ENCODE measurements at places on chromosomes 3 and 15. TPM values are rescaled to one million over a fixed set of nuclear protein-coding genes. Genes with fewer than 3 reads are reported as not detected.

- no peak for DNase-seq
- H3K27me3 ChIP-seq = no peaks in the 10 kb centered on the region
- no peaks in the 10 kb centered on the region for H3K4me1 ChIP-seq
- no peak overlapping the region for H3K27ac ChIP-seq
- H3K4me3 ChIP-seq = no peak overlapping the region
Observed at GRCh38 chr3:41141433-41142167, 57.7 kb upstream of the CTNNB1 start.

DNA sequence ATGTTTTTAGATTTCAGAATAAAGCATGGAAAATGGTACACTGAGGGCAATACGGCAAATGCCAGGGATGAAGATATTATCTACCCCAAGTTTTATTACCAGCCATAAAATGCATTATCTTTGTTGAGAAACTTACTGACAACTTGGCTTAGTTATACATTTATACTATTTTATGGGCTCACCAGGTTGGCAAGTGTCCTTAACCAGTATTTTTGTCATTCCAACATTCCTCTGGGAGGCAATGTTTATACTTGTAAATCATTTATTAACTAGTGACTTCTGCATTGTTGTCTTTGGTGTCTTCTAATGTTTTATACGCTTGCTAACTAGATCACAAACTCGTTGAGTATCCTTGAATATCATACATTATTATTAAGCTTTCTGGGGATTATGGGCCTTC lies 18.0 kb upstream of the ADGRG7 start:
- no peaks in the 10 kb centered on the region for H3K27me3 ChIP-seq
- H3K4me3 ChIP-seq = no peak overlapping the region
- H3K27ac ChIP-seq = no peak overlapping the region
- H3K4me1 ChIP-seq = no peaks in the 10 kb centered on the region
- H3K36me3 ChIP-seq = no peaks in the 10 kb centered on the region
- no peak for DNase-seq

The GOLGA8G gene
- not detected for total RNA-seq

DNA sequence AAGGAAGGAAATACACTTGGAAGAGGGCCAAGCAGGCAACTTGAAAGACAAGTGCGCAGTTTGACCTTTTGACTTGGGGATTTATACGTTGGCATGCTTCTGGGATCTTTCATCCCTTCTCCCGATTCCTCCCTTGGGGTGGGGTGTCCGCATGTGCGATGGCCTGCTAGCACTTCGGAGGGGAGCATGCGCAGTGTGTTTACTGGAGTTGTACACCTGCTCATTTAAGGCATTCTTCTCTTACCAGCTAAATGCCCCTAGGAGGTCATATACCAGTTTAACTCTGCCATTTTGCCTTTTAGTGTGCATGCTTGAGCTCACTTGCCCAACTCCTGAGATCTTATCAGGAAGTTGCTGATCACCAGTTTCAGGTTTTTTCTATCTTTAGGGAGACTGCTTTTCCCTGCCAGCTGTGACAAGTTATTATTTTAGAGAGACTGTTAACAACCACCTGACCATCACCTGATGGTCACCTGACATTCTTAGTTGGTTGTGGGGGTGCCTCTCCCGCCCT lies 63.5 kb downstream of the BFSP2 start:
- no peak overlapping the region for H3K27ac ChIP-seq
- H3K4me3 ChIP-seq = no peak overlapping the region
- no peaks in the 10 kb centered on the region for H3K27me3 ChIP-seq
- no peak for DNase-seq
- peaks cover 33% of the 10 kb centered on the region for H3K4me1 ChIP-seq

DNA sequence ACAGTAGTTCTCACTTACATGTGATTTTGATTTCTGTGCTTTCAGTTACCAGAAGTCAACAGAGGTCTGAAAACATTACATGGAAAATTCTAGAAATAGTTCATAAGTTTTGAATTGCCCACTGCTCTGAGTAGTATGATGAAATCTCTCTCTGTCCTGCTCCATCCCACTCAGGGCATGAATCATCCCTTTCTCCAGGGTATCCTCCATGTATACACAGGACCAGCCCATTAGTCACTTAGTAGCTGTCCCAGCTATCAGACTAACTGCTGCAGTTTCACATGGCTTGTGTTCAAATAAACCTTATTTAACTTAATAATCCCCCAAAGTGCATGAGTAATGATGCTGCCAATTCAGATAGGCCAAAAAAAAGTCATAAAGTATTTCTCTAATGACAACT lies 38.6 kb downstream of the EPHA3 start:
- H3K4me3 ChIP-seq = no peak overlapping the region
- no peak for DNase-seq
- peaks cover 4% of the 10 kb centered on the region for H3K4me1 ChIP-seq
- no peak overlapping the region for H3K27ac ChIP-seq

DNA sequence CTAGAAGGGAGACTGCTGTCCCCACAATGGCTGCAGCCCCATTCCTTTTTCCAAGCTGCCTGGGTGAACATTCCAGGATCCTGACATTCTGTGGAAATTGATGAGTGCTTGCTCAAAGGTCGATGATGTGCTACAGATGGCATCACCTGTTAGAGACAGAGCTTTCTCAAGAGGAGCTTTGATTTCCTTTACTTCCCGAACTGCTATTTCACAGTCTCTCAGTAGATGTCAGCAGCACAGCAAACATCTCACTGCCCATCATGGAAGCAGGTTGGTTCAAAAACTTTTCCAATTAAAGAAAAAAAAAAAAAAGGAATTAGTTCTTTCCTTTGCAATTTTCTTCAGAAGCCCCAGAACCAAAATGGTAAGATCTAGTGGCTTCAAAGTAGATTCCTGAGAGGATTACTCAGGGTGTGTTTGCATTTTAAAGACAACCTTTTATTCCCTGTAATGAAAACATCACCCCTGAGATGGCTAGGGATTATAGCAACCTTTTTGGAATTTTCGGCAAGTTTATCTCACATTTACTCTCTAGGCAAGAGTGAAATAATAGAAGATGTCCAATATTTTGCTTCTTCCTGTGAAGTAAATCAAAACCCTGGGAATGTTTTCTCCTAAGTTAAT lies 44.8 kb downstream of the POLR2M start:
- no peaks in the 10 kb centered on the region for H3K27me3 ChIP-seq
- no peaks in the 10 kb centered on the region for H3K4me1 ChIP-seq
- no peak overlapping the region for H3K4me3 ChIP-seq
- DNase-seq = no peak

GRCh38 chr3:171286580-171287249 lies 173.5 kb downstream of the TNIK start:
- no peaks in the 10 kb centered on the region for H3K27me3 ChIP-seq
- no peak for DNase-seq
- H3K4me3 ChIP-seq = no peak overlapping the region

The RASGRF1 gene
- total RNA-seq = not detected

GRCh38 chr15:101852356-101852755 lies 40.4 kb downstream of the OR4F15 start:
- H3K36me3 ChIP-seq = no peaks in the 10 kb centered on the region
- H3K27ac ChIP-seq = no peak overlapping the region
- DNase-seq = no peak
- no peaks in the 10 kb centered on the region for H3K27me3 ChIP-seq

DNA sequence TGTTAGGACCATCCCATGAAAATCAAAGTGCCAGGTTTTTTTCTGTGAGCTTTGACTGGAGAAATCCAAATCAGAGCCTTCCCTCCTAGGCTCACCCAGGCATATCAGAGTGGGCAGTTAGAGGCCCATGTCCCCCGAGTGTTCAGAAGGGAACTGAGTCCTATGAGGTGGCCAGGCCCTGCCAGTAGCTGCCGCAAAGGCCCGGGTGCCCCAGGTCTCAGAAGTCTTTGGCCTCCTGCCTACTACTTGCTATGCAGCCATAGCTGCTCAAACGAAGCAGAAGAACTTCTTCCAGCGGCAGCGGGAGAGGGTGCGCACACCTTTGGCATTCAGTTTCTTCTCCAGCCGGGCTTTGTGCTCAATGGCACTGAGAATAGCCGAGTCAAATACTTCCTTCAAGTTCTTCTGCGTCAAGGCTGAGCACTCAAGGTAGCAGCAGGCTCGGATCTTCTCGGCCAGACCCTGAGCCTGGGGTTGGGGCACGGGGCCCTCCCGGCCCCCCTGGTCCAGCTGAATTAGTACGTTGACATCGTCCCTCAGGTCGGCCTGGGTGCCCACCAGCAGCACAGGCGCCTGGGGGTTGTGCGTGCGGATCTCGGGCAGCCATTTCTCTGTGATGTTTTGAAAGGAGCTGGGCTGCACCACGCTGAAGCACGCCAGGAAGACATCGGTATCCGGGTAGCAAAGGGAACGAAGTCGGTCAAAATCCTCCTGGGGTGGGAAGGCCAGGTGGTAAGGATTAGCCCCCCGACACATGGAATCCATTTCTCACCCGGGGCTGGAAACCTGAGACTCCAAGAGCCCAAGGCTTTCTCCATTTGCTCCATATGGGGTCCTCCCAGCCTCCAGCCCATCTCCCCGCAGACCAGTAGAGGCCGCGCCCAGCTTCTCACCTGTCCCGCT lies 992 bp downstream of the RHOV start:
- H3K27me3 ChIP-seq = no peaks in the 10 kb centered on the region
- H3K27ac ChIP-seq = peak overlapping the region; percentile 69
- H3K4me1 ChIP-seq = peaks cover 16% of the 10 kb centered on the region

The EAF2 gene
- 2.2 TPM for total RNA-seq

The CCR5 gene
- total RNA-seq = 3.9 TPM

The ZDHHC23 gene
- total RNA-seq = 5.4 TPM

The NR1I2 gene
- total RNA-seq = not detected

- H3K4me1 ChIP-seq = peaks cover 10% of the 10 kb centered on the region
- no peaks in the 10 kb centered on the region for H3K27me3 ChIP-seq
- H3K27ac ChIP-seq = no peak overlapping the region
- DNase-seq = no peak
Observed at GRCh38 chr3:194100856-194101390, 35.0 kb upstream of the HES1 start.

DNA sequence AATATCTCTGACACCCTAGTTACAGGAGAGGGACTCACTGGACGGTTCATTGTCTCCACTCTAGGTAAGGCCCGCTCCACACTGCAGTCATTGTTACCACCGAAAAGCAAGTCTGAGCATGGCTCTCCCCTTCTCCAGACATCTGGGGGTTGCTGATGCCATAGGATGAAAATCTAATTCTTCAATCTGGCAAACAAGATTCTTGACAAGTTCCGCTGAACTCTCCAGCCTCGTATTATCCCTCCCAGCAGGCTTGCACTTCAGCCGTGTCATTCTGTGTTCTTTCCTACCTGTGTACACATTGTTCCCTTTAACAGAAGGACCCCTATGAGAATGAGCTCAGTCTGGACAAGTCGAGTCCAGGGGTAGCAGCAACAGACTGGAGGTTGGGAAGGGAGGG lies 152.3 kb upstream of the NR2E3 start:
- H3K27ac ChIP-seq = peak overlapping the region; percentile 22
- H3K4me3 ChIP-seq = no peak overlapping the region
- DNase-seq = peak; percentile 71
- peaks cover 31% of the 10 kb centered on the region for H3K4me1 ChIP-seq

GRCh38 chr15:77584691-77585090 lies 48.0 kb downstream of the LINGO1 start:
- H3K36me3 ChIP-seq = no peaks in the 10 kb centered on the region
- no peak overlapping the region for H3K27ac ChIP-seq
- H3K4me1 ChIP-seq = no peaks in the 10 kb centered on the region
- no peak overlapping the region for H3K4me3 ChIP-seq
- DNase-seq = no peak

The IGF1R gene
- total RNA-seq = 97.7 TPM

- H3K4me1 ChIP-seq = no peaks in the 10 kb centered on the region
- no peaks in the 10 kb centered on the region for H3K27me3 ChIP-seq
- no peaks in the 10 kb centered on the region for H3K36me3 ChIP-seq
- H3K4me3 ChIP-seq = no peak overlapping the region
Observed at GRCh38 chr15:69148465-69148864, 12.0 kb upstream of the GLCE start.

Measured in vagina (tissue), 2 donors.